Ovary (tissue), 10 donors: ENCODE measurements at places on chromosomes 6 and 20. TPM values are rescaled to one million over a fixed set of nuclear protein-coding genes. Genes with fewer than 3 reads are reported as not detected.

GRCh38 chr20:5606350-5606749 is 143.9 kb upstream of the SHLD1 start:
- DNase-seq, result no peak
- no peaks in the 10 kb centered on the region for H3K36me3 ChIP-seq
- no peak overlapping the region for H3K4me3 ChIP-seq
- H3K27ac ChIP-seq, result no peak overlapping the region

Gene IL17A
- total RNA-seq, result not detected

Gene IPCEF1
- total RNA-seq, result 1.9 TPM

Gene MYCT1
- total RNA-seq, result 4.8 TPM

GRCh38 chr20:290084-290831 is at the start of gene C20orf96:
TSS of gene C20orf96 (minus strand) at chr20:290750. CDS start at chr20:290610, 140 bp downstream.
- no peak within 1 kb of the TSS for H3K27ac ChIP-seq
- H3K27me3 ChIP-seq, result no peaks in the 10 kb centered on the region
- peak within 1 kb of the TSS; percentile 66 for H3K4me3 ChIP-seq

Gene PLCB4
- 11.8 TPM for total RNA-seq
